ENCODE measurements at places on chromosomes 12 and 14.

DNA sequence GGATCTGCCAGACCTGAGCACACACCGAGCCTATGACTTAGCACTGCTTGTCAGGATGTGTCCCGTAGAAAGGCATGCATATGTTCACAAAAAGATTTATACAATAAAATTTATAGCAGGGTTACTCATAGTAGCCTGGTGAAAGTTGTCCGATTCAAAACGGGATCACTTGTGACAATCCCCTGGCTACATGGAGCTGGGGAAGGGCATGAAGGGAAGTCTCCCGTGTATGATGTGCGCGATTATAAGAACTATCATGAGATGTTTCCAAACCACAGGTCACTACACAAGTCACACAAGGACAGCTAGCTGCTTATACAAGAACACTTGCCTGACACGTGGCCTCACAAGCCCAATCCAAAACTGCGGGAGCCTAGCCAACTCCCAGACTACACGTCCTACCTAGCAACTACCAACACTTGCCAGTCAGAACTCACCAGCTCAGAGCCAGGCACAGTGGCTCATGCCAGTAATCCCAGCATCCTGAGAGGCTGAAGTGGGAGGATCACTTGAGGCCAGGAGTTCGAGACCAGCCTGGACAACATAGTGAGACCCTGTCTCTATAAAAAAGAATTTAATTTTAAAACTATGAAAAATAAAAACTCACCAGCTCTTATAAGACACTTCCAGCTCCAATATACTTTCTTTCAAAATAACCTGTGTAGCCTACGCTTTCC, 7.5 kb upstream of the CDCA4 start:
- DNase-seq: no peak

GRCh38 chr12:47422611-47423010, 283.2 kb downstream of the RPAP3 start:
- no peak for DNase-seq

GRCh38 chr12:113152196-113152834, 2.8 kb downstream of the CFAP73 start:
- no peak for DNase-seq

- no peak for DNase-seq
Observed at GRCh38 chr12:93524386-93525133, 47.9 kb upstream of the SOCS2 start.

DNA sequence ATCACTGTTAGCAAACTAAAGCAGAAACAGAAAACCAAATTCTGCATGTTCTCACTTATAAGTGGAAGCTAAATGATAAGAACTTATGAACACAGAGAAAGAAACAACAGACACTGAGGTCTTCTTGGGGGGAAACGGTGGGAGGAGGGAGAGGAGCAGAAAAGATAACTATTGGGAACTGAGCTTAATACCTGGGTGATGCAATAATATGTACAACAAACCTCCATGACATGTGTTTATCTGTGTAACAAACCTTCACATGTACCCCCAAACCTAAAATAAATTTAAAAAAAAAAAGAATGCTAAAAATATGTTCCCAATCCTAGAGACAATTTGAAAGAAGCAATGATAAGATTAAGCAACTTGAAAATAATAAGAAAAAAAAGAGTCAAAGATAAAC, 89.5 kb downstream of the SOX5 start:
- no peak for DNase-seq

DNA sequence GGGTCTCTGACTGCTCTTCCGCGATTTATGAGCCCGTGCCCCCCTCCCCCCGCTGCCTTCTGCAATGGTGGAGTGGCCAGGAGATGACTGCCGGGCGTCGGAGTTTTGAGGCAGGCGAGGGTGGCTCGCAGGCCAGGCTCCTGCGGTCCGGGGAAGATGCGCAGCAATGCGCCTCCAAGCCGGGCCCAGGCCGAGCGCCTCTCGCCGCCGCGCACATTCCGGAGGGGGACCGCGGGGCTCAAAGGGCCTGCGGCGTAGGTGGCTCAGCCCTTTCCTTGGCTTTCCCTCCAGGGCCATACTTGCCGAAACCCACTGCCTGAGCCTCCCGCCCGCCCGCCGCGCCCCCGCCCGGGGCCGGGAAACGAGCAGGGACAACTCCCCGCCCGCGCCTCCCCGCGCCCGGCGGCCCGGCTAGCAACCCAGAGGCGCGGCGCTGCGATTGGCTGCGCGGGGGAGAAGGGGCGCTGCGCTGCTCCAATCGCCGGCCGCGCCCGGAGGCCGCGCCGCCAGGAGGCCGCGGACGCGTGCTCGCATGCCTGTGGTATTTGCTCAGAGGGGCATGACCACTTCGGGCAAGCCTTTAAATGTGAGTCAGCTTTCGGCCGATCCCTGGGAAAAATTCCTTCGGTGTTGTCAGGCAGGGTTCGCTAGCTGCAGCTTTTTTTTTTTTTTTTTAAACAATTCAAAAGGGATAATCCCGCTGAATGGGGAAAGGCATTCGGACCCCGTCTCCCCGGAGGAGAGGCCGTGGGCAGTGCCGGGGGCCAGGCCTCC, 157.9 kb upstream of the PARP11 start:
- DNase-seq: peak; percentile 27

- no peak for DNase-seq
Observed at GRCh38 chr14:19801118-19801464, 2.5 kb upstream of the OR4N2 start.

GRCh38 chr14:51661504-51661903, 9.8 kb downstream of the FRMD6 start:
- no peak for DNase-seq

GRCh38 chr14:85533023-85533860, 3.3 kb downstream of the FLRT2 start:
- DNase-seq: no peak

GRCh38 chr14:93304771-93305170, 28.1 kb downstream of the BTBD7 start:
- no peak for DNase-seq

GRCh38 chr12:124744273-124744640, 119.4 kb downstream of the SCARB1 start:
- no peak for DNase-seq

DNA sequence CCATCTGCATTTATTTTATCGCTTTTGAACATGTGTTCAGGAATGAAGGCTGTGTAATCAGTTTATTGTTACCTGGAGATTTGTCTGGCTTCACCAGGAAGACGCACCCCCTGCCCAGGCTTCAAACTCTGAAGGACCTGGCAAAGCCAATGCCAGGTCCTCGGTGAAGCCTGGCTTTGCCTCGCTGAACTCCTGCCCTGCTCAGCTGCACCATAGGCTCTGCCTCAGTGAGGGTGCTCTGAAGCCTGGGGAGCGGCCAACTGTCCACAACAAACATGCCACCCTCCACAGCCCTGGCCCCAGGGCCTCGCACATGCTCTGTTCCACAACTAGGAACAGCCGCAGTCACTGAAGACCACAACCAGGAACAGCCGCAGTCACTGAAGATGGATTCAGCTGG, 66.9 kb downstream of the NTF3 start:
- no peak for DNase-seq

DNA sequence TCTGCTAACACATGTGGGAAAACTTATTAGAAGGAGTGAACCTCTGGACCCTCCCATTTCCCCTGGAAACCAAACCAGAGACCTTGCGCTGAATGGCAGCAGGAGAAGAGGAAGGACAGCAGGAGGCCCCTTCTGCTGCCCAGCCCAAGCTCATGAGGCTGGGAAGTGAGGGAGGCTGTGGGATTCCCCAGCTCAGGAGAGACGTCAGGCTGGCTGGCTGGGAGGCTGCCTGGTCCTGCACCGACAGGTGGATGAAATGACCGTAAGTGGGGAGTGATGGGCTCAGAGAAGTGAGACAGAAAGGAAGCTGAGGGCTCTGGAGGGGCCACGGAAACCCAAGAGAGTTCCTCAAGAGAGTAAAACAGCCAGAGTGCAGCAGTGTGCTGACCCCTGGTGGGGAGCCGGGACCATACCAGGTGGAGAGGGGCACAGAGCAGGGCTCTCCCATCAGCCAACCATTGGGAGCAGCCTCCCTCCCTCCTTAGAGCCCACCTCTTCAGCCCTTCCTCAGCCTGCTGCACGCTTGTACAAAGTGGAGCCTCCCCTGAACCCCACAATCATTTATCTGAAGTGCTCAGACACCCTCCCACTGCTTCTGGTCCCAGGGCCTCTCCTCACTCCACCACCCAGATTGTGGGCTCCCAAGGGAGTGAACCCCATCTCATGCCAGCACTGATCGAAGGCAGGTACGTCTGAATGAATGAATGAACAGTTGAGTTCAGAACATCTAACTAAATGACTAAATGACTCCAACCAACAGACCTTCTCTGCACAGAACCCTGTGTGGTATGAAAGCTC, 14.0 kb downstream of the TAMALIN start:
- peak; percentile 40 for DNase-seq

DNA sequence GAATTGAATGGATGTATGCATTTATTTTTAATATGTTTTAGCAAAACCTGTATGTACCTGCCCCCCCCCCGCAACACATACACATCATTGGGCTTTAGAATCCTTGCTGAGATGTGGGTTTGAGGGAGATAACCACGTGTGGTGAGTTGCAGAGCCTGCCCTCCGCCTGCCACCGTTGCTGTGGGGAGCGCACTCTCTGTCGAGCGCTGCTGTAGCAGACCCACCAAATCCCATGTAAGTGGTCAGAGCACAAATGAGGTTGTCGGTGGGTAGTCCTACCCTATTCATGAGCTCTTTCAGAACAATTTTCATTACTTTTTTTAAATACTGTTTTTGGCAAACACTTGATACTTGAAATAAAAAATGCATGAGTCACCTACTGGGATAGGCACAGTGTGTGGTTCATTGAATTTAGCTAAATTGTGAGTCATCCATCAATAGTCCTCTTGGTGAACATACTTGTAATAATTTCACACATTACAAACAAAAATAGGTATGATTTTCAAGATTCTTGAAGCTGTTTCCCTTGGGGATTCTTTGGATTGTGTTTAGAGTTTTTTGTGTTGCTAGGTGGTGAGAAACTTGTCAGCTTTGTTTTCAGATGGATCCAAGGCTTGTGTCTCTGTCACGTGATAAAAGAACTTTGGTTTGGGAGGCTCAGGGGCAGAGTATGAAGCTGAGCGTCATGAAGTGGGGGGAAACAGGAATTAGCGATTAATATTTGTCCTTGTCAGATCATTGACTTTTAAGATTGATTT, 107.6 kb downstream of the PTCSC3 start:
- no peak for DNase-seq

GRCh38 chr12:46266869-46267574, 1.8 kb downstream of the SLC38A1 start:
- DNase-seq: peak; percentile 27

DNA sequence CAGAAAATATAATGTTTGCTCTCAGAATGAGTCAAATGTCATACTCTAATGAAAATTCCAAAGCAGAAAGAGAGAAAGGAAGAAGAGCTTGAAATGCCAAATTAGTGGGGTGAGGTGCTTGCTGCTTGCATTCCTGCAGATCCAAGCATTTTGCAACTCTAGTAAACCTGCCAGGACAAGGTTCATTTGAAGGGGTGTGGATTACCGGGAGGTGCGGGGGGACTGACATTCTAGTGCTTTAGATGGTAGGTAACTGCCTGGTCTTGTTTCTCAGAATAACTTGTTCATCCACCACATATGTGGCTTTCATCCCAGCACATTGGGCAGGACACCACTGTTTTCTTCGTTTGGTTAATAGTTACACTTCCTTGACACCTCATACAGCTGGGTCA, 144.4 kb downstream of the AKAP6 start:
- no peak for DNase-seq

DNA sequence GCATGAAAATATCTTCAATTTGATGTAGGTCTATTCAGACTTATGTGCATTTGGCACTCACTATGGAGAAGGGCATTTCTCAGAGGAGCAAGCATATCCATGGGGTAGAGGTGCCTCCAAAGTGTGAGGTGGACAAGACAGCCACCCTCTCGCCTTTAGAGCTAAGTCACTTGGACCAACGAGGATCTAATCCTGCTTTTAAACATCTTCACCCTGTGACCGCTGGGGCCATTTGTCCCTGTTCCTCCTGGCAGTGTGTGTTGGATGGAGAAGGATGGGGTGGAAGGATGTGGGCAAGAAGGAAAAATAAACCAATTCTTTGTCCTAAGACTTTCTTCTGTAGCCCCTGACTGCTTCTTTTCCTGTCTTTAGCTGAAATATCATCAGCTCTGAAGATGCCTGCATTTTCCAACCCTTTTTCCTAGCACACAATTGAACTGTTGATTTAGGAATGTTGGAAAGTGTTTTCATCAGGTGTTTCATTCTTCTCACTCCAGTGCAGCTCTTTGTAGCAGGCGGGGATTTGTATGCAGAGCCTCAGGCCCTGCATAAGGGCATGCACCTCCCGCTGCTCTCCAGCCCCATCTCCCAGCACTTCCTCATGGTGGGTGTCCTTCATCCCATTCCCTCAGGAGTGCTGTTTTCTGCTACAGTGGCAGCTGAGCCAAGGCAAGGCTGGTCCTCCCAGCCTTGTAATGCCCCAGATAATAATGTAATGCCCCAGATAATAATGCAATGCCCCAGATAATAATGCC, 5.3 kb downstream of the FGF6 start:
- no peak for DNase-seq

- DNase-seq: no peak
Observed at GRCh38 chr12:57760347-57760982, 5.6 kb downstream of the MARCHF9 start.

DNA sequence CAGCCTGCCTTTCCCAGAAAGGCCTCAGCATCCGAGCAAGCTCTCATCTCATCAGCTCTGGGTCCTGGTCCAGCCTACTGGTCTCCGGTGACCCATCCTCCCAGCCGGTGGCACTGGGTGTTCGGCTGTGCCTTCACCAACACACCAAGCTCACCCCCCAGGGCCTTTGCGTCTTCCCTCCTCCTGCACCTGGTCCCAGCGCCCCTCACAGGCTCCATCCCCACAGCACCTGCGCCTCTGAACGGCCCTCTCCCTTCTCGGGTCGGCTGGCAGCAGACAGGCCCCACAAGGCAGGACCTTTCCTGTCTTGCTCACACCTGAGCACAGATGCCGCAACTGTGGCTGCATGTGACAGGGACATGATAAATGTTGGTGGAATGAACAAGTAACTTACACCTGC, 13.1 kb downstream of the P2RX2 start:
- no peak for DNase-seq

DNA sequence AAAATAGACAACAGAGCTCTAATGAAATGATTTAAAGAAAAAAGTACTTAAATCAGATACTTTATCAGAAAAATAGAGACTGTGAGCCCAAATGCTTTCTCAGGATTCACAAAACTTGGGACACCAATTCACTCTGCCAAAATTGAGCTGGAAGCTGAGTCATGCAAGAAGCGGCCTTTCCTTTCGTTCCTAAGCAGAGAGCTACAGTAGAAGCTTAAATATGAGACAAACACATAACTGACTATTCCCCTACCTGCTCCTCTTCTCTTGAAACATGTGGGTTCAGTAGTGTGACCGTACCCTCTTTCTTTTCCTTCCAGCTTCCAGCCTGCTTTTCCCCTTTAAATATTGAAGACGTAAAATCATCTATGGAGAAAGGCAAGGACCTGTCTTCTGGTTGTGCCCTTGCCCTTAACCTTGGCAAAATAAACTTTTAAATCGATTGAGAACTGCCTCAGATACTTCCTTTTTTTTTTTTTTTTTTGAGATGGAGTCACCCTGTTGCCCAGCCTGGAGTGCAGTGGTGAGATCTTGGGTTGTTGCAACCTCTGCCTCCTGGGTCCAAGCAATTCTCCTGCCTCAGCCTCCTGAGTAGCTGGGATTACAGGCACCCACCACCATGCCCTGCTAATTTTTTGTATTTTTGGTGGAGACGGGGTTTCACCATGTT, 4.4 kb upstream of the SDS start:
- DNase-seq: no peak

GRCh38 chr14:104187931-104188726, 49.7 kb downstream of the KIF26A start:
- no peak for DNase-seq
